NCI-H748 treated with DMSO at 0.1 percent for 48 hours (cell line): ENCODE measurements at places on chromosomes 7 and 10.

- DNase-seq, result no peak
Measured at GRCh38 chr10:114540236-114540635, 117.8 kb downstream of the ABLIM1 start.

- no peak for DNase-seq
Measured at GRCh38 chr10:11156480-11156879, 138.8 kb downstream of the CELF2 start.

- DNase-seq, result no peak
Measured at GRCh38 chr10:58980826-58981415, 195.5 kb upstream of the PHYHIPL start.

- no peak for DNase-seq
Measured at GRCh38 chr10:62467527-62467926, 93.4 kb downstream of the ZNF365 start.

GRCh38 chr7:113246738-113247137, 128.4 kb upstream of the SMIM30 start:
- DNase-seq, result no peak

GRCh38 chr7:1193593-1194424, 33.8 kb upstream of the ZFAND2A start:
- DNase-seq, result peak; percentile 18

- DNase-seq, result no peak
Measured at GRCh38 chr10:86798025-86798424, 41.6 kb downstream of the BMPR1A start.

DNA sequence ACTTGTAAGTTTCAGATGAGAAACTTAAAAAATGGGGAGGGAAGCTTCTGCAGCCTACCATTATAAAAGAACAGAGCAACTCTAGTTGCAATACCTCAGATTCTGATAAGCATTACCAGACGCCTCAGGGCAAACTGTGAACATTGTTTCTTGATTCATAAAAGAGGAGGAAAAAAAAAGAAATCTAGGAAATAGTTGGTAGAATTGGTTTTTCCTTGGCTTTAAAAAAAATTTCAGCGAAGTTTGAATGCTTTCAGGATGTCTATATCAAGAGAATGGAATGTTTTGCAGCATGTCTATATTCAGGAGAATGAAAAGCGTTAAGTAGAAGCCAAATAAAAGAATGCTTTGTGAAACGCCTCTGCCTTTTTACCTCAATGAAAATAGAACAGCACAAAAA, 17.5 kb upstream of the ANLN start:
- no peak for DNase-seq

DNA sequence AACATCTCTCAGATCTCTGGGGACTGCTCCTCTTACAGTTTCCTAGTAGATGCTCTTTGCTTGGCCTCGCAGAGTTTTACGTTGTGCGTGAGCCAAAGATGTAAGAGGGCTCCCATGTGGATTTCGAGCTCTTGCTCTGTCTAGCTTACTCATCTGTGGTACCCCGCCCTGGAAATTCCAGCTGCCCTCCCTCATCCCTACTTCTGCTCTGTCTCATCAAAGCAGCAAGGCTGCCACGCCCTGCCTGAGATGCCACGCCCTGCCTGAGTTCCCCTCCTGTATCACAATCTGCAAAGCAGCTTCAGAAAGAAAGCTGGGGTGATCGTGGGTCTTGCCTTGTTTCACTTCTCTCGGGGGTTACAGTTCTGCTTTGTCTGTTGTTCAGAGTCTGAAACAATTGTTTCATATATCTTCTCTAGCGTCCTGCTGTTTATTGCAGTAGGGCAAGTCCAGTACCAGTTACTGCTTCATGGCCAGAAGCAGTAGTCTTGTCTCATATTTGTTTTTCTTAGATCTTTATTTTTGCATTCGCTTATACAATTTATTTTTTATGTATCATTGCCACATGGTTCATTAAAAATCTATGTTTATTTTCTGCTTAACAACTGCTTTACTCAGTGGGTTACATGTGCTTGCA, 36.1 kb upstream of the CCNY start:
- no peak for DNase-seq

- DNase-seq, result peak; percentile 49
Measured at GRCh38 chr10:116809483-116810119, 39.7 kb upstream of the ENO4 start.

DNA sequence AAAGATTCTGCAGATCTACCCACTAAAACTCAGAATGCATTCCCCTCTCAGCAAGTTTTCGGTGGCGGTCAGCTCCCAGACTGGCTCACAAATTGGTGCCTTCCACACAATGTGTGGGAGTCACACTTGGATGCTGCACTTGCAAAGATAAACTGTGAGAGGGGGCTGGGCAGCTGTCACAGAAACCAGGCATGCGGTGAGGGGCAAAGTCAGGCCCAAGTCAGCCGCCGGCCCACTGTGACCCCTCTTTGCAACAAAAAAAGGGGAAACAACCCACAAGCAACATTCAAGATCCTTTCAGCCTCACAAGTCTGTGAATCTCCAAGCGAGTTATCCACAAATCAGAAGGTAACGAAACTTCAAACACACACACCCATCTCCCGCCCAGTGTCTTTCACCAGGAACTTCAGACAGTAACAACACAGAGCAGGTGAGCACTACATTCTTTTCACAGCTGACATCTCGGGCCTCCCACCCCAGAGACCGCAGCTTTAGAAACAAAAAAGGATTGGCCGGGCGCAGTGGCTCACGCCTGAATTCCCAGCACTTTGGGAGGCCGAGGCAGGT, 32.0 kb downstream of the SNX8 start:
- no peak for DNase-seq

GRCh38 chr10:117136391-117136975, 1.6 kb downstream of the VAX1 start:
- no peak for DNase-seq

DNA sequence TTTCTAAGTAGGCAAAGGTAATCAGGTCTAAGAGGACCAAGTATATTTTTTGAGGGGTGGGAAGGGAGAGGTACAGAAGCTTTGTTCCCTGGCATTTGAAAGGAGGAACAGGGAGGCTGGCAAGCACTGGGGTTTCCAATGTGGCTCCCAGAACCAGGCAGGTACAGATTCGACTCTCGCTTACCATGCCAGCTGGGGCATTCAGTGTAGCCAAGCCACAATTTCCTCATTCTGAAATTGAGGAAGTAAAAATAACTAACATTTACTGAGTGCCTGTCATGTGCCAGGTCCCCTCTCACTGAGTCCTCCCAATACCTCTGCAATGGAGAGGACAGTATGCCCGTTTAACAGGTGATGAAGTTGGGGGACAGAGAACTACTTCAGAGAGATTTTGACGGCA, 45.9 kb upstream of the BET1 start:
- DNase-seq, result no peak

DNA sequence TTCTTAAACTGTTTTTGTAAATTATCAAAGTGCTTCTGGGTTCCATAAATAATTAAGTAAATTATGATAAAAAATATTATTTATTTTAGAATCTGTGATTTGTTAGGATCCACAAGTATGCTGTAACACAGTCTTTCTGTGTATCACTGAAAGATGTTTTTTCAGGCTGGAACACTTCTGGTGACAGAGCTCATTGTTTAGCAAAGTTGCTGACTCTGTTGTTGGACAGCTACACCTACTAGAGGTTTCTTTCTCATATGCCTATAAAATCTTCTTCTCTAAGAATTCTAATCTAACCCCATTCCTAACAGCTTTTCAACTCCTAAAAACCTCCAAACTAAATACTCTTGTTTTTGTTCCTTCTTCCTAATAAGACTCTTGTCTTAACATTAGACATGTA, 176.8 kb downstream of the THSD7A start:
- DNase-seq, result no peak

- DNase-seq, result peak; percentile 75
Measured at GRCh38 chr7:105521717-105522463, at the start of gene PUS7. Gene PUS7 (minus strand): TSS chr7:105522271. CDS start chr7:105508512, 13,759 bp downstream.

GRCh38 chr10:114022766-114023597, 20.7 kb upstream of the ADRB1 start:
- no peak for DNase-seq

- DNase-seq, result no peak
Measured at GRCh38 chr10:29966269-29966668, 93.1 kb downstream of the JCAD start.

GRCh38 chr7:85829817-85830432, 643.1 kb upstream of the SEMA3D start:
- DNase-seq, result peak; percentile 4

DNA sequence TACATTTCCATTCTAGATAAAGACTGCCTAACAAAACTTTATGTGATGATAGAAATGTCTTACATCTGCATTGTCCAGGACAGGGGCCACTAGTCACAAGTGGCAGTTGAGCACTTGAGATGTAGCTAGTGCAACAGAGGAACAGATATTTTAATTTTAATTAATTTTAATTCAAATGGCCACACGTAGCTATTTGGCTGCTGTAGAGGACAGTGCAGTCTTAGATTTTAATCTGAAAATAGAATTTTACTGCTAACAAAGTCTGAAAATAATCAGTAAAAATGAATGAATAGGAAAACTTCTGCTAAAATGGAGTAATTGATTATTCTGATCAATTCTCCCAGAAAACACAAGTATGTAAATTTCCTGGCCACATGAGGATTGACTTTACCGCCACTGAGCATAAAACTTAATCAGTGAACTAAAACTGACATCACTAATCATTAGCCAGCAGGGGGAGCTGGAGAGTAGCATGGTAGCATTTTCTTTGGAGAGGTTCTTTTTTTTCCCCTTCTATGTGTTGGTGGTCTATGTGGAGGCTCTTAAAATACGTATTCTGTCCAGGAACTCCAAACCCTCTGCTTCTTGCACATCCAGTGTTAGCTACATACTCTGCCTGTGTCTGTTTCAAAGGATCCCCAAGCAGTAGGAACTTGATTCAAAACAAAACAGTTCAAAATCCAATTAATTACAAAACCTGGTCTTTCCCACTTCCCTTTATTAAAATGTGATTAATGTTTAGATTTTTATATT, 52.1 kb downstream of the TSPAN12 start:
- peak; percentile 65 for DNase-seq

DNA sequence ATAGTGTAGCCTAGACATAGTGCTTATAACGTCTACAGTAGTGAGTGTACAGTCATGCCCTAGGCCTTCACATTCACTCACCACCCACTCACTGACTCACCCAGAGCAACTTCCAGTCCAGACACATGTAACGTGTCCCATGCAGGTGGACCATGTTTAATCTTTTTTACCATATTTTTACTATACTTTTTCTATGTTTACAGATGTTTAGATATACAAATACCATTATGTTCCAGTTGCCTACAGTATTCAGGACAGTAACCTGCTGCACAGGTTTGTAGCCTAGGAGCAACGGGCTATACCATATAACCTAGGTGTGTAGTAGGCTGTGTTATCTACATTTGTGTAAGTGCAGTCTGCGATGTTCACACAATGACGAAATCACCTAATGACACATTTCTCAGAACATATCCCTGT, 11.0 kb downstream of the MPP7 start:
- DNase-seq, result no peak

- DNase-seq, result no peak
Measured at GRCh38 chr10:120891365-120891764, 40.2 kb downstream of the WDR11 start.

- DNase-seq, result no peak
Measured at GRCh38 chr10:24341371-24341770, 132.4 kb downstream of the KIAA1217 start.

GRCh38 chr10:118112543-118113125, 65.9 kb upstream of the RAB11FIP2 start:
- DNase-seq, result no peak

DNA sequence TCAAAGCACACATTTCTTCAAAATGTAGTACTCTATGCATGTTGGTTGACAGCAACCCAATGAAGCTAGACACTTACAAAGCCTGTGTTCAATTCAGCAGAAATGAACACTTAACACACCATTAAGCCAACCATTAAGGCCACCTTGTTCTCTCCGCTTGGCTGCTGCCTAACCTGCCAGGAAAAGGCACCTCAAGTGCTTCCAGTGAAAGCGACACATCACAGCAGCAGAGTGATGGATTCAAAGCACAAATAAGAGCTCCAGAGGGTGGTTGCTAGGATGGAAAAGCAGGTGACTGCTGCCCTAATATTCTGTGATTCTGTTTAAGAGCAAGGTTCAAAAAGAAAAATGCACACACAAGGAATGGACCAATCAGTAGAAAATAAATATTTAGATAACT, 81.5 kb upstream of the GNAI1 start:
- DNase-seq, result peak; percentile 79

GRCh38 chr7:2138146-2138765, 94.5 kb downstream of the MAD1L1 start:
- DNase-seq, result no peak

- no peak for DNase-seq
Measured at GRCh38 chr7:151503902-151504714, 15.6 kb downstream of the RHEB start.

- no peak for DNase-seq
Measured at GRCh38 chr7:115005953-115006352, 84.1 kb downstream of the MDFIC start.

- DNase-seq, result no peak
Measured at GRCh38 chr7:94374721-94375566, 19.8 kb upstream of the COL1A2 start.

DNA sequence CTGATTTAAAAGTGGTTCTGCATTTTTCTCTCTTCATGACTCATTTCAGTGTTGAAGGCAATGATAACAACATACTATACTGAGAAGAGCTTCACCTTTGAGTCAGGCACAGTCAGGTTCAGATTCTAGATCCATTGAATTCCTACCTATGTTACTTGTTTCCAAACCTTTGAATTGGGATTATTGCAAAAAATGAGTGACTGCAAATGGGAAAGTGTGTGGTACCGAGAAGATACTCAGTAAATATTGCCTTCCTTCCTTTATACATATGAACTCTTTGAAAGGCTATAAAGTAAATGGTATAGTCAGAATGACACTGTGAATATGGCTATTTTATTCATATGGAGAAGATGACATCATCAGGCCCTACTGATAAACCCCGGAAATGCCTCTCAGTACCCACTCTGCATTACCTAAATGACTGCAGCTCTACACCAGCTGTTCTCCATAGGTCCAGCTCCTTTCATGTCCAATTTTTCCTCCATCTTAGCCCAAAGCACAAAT, 66.7 kb upstream of the FGL2 start:
- no peak for DNase-seq

- DNase-seq, result no peak
Measured at GRCh38 chr10:132746801-132747625, 38.9 kb downstream of the NKX6-2 start.

DNA sequence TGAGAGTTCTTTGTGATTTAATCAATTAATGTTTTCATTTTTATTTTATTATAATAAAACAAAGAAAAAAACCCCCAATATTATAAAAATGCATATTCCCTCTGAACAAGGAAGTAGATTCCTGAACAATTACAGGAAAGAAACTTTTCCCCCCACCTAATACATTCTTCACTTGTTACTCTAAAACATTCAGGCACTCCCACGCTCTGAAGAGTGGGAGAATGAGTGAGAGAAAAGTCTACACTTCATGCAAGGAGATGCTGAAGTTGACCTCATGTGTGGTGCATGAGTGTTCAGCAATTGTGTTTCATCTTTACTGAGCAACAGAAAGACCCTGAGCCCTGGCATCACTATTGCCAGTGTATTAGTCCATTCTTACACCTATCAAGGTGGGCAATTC, 244.2 kb upstream of the IGFBP3 start:
- DNase-seq, result no peak

- no peak for DNase-seq
Measured at GRCh38 chr10:72625276-72625607, 637 bp downstream of the MICU1 start.
